ENCODE measurements at places on chromosomes 16 and 17.

GRCh38 chr17:8192070-8192815 is 2.3 kb upstream of the BORCS6 start:
- peak; percentile 86 for DNase-seq

- DNase-seq = no peak
Observed at GRCh38 chr17:29840884-29841283, 89.1 kb downstream of the SSH2 start.

DNA sequence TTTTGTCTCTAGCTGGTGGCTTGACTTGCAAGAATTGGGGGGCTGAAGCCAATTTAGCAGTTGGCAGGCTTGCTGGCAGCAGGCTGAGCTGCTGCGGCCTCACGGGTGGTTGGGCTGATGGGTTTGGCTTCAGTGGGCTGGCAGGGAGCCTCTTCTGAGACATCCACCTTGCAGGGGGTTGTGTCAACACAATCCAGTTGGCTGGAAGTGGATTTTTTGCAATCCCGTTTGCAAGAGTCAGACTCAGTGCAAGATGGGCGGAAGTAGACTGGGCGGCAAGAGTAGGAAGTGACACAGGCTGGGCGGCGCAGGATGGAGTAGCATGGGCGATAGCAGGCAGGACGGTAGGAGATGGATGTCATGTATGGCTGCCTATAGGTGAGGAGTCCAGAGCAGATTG is 1.5 kb downstream of the KRTAP16-1 start:
- no peak for DNase-seq

- no peak for DNase-seq
Observed at GRCh38 chr17:61018938-61019337, 341.3 kb downstream of the BCAS3 start.

DNA sequence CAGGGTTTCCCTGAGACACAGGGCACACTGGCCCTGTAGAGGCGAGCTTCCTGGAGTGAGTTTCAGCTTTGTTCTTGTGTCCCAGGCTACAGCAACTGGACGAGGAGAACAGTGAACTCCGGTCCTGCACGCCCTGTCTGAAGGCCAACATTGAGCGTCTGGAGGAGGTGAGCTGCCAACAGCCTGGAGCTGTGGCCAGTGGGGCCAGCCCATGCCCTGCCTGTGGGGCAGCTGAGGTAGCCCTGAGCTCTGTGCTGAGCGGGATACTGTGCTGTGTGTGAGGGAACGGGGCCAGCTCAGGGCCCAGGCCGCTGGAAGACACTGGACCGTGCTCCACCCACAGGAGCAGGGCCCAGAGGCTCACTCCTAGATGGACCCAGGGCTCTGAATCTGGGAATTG is 8.7 kb upstream of the CAPN15 start:
- no peak for DNase-seq

DNA sequence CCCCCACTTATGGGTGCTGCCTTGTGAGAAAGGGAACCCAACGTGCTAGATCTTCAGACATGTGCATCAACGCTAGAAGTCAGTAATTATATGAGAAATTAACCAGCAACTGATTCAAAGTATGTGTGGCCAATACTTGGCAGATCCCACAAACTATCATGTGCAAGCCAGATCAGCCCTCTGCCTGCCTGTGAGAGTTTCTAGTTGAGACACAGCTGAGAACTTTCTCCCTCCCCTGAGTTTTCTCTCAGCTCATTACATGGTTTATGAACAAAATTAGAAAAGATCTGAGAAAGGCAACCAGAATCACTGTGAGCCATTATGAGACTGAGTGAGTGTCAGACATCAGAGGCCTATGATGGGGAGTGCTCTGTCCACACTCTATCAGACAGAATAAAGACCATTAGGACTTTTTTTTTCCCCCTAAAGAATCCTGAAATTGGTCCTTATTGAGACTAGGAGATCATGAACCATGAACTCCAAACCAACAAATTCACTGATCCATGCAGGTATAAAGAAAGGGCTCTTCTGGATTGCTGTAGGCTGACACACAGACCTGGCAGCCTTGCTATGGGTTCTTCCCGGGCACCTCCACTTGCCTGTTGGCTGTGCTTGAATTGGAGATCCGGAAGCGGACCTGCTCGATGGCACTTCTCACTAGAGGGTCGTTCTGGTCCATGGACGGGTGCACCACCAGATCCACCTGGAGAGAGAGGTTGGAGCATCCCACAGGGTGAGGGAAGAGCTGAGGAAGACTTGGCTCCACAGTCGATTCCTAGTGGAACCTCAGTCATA is 51.5 kb downstream of the GTF3C1 start:
- DNase-seq = no peak

GRCh38 chr16:81592353-81592866 is 147.8 kb downstream of the CMIP start:
- no peak for DNase-seq

- peak; percentile 4 for DNase-seq
Observed at GRCh38 chr16:87047221-87048037, 269.8 kb downstream of the C16orf95 start.

GRCh38 chr16:10897134-10897533 is 20.1 kb downstream of the CIITA start:
- DNase-seq = no peak

DNA sequence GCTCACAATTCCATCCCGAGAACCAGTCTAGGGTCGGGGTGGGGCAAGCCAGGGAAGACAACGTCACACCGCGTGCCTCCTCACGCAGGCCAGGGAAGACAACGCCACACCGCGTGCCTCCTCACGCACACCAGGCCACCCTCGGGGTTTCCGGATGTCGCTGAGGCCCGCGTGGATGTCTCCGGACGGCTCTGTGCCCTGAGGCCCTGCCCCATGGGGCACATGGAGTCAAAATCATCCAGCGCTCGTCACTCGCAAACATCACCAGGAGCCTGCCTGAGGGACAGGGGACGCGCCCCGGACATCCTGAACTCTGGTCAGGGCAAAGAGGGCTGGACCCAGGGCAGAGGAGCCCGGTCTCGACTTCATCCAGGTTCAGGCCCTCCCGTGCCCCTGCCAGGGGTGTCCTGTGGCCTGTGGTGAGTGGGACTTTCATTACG is 3.7 kb downstream of the TMEM204 start:
- no peak for DNase-seq

DNA sequence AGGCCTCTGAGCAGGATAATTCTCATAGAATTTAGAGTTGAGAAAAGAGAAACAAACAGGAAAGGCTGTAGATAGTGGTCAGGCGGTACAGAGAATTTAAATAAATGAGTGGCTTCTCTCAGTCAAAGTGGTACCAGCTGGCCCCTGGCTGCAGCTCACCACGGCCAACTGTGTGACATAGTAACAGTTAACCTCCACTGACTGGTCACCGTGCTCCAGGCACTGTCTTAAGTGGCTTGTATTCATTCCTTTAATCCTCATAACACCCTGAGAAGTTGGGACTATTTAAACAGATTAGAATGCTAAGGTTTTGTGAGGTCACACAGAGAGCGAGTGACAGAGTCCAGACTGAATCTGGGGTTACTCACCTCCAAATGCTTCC is 108.9 kb downstream of the GNAO1 start:
- no peak for DNase-seq

GRCh38 chr16:1530883-1531637 is 2.4 kb upstream of the TMEM204 start:
- no peak for DNase-seq

DNA sequence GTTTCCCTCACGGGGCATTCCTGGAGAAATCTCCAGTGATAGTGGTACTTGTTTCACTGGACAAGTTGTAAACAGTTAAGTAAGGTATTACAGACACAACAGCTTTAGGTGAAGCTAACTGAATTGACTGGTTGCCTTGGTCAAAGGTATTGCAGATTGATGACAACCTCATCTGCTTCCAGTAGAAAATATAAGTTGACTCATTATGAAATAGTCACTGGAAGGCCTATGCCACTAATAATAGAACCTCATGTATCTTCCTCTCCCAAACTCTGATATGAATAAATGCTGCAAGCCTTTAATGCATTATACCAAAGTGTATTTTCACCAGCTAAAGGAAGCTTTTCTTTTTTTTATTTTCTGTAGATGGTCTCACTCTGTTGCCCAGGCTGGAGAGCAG is 44.8 kb downstream of the GLG1 start:
- no peak for DNase-seq

GRCh38 chr16:81738783-81739496 is 40.2 kb upstream of the PLCG2 start:
- DNase-seq = no peak

DNA sequence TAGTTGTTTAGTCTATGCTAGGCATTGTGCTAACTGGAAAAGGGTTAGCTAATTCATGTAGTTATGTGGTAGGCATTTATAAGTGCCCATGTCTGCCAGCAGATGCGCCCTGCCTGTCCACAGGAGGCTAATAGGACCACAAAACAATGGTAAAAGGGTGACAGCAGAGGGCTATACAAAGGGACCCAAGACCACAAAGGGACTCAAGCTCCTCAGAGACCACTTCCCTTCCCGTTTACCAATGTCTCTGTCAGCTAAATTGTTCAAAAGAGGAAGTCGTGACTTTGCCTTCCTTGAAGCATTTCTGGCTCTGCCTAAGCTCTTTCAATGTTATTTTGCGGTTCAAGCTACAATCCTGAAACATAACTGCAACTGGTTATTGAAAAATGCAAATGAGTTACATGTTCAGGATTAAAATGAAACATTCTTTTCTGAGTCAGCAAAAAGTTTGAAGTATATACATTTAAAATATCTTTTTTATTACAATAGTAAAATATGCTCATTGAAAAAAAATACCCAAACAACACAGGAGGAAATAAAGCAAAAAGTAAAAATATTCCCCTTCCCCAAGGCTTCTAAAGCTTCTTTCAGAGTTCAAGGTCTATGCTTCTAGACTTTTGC is 149.2 kb downstream of the MAF start:
- DNase-seq = no peak

DNA sequence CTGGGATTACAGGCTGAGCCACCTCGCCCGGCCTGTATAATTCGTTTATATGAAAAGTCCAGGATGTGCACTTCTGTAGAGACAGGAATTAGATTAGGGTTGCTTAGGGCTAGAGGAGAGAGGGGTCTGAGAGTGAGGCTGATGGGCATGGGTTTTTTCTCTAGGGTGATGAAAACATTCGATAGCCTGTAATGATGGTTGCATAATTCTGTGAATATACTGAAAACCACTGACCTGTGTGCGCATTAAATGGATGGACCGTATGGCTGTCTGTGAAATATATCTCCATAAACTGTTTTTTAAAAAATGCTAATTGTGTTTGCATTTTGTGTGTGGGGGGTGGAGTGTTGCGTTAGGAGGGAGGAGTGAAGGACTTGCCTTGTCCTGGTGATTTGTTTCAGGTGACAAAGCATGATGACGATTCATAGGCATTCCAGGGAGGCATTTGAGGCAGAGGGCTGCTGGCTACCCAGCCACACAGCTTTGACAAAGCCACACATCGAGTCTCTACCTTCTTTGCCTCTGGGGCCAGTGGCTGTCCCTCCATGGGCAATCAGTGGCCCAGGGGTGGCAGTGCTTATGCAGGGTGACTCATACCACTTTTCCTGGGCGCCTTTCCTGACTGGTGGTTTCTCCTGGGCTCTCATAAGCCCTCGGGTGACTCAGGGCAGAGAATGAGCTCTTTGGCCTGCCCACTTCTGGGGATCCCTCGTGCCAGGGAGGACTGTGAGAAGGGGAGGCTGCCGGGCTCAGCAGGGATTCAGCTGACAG is 148.5 kb upstream of the WSCD1 start:
- DNase-seq = no peak

- DNase-seq = no peak
Observed at GRCh38 chr16:74627506-74628220, 20.7 kb upstream of the GLG1 start.

DNA sequence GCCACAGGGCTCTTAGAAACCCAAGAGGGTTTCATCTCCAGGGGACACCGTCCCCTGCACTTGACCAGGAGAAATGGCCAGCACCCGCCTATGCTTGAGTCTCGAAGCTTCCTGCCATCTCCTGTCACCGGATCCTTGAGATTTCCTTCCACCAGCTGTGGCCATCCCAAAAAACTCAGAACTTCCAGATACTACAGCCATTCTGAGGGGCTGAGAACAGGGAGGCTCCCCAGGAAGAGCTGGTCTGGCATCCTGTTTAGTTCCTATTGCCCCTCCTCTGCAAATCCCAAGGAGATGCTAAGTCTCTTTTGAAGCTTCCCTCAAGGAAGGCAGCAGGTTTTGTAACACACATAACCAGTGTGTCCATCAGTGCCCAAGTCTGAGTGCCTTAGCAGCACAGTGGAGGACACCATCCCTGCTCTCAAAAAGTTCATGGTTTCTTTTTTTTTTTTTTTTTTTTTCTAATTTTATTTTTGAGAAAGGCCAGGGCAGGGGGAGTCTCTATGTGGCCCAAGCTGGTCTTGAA is 2.0 kb downstream of the UBALD2 start:
- DNase-seq = no peak

DNA sequence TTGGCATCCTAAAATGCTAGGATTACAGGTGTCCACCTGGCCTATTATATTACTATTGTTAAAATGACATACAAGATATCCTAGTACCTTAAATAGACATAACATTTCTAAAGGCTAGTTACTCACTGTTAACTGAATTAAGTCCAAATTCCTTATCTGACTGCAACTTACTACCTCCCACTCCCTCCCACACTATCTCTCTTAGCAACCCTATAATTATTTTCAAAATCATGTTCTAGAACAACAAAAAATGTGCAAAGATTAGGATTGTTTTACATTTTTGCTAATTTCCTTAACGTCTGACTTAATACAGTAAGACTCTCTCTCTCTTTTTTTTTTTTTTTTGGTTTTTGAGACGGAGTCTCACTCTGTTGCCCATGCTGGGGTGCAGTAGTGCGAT is 2.2 kb upstream of the ATF7IP2 start:
- DNase-seq = no peak

DNA sequence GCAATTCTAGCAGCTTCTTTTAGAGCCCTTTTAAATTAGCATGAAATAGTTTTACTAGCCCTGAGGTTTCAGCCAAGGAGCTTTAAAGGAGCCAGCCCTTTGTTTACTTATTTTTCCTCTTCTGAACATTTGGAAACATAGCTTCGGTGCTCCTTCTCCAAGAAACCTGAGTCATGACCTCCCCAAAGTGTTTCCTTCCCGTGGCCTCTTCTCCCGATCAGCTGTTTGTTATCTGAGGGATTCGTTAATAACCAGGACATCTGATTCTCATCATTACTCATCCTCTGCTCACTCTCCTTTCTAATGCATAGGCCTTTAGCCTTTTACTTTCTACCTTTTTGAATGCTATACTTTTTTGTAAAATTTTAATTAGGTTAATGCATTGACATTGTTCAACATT is 204.5 kb downstream of the WWOX start:
- no peak for DNase-seq

GRCh38 chr16:3045758-3046640 is at the start of gene MMP25:
TSS of gene MMP25 (plus strand) at chr16:3046561. CDS start at chr16:3046918, 357 bp downstream.
- no peak for DNase-seq

GRCh38 chr16:67919622-67920221 is 11.9 kb downstream of the CTRL start:
- no peak for DNase-seq

GRCh38 chr16:29898804-29899515 is 390 bp downstream of the SEZ6L2 start:
- peak; percentile 52 for DNase-seq

DNA sequence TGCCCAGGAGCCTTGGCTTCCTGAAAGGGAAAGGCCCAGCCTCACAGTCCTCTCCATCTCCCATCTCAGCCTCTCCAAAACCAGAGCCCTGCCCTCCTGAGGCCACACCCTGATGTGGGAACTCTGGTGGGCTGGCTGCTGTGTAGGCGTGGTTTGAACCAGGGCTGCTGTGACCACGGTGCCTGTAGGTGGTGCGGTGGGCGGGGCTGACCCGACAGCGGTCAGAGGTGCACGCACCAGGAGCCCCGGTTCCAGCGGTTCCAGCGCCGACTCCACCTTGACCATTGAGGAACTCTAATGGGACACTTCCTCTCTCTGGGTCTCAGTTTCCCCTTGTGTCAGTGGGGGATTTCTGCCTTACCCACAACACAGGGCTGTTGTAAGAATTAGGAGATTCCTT is 2.4 kb downstream of the RAP1GAP2 start:
- no peak for DNase-seq

All from NCI-H1436 (cell line).